CD14-positive monocyte (primary cell): ENCODE measurements at places on chromosomes 16 and 17. TPM values are rescaled to one million over a fixed set of nuclear protein-coding genes. Genes with fewer than 3 reads are reported as not detected.
A peak's percentile ranks its signal among the peaks of the same experiment; 100 is the strongest.

NPB gene
- polyA plus RNA-seq: 0.08 TPM in 1 of 2 replicates, not detected in the other

CCDC154 gene
- not detected for polyA plus RNA-seq

DNA sequence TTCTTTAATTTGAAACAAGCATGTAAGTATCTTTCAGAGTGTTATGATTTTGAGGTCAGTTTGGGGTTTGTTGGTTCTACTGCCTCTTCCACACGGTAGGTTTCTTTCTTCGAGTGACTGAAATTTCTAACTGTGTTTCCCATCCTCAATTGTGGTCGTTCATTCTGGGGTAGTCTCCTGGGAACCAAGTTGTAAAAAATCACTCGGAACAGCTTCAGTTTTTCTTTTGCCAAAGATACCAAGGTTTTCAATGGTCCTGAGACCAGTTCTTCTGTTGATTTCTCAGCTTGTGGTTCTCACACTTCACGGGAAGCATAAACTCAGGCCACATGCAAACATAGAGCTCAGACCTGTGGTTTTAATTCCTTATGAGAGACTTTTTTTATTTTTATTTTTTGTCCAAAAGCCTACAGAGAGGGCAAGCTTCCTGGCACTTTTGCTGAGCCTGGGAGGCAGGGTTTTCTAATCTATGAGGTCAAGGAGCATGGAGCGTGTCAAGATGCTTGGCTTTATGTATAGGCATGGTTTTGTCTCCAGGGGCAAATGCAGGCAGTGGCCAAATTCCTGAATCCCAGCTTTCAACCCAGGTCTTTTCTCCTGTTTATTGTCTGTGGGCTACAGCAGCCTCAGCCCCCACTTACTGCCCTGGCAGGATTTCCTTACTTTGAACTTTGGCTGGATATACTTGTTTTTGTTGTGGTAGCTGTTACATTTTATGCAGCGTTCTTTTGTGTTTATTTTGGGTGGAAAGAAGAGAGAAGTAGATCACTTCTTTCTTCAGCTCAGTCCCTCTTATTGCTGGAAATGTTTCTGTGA lies 32.9 kb downstream of the HS3ST3A1 start:
- DNase-seq: no peak

DNA sequence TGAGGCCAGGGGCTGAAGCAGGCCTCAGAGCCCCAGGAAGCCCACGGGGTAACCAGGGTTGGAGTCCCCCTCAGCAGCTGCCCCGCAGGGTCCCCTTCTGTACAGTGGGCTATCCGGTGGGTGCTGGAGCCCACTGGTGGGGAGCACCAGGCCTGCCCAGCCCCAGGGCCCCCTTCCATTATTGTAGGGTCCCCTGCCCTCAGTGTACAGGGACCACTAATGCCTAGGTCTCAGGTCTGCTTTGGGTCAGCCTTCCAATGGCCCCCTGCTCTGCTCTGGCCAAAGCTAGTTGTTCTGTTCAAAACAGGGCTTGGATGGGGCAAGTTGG lies 1.1 kb downstream of the ADAM11 start:
- no peak for DNase-seq

NPIPA2 gene
- 0.98 and 2.0 TPM in 2 replicates for polyA plus RNA-seq

DNA sequence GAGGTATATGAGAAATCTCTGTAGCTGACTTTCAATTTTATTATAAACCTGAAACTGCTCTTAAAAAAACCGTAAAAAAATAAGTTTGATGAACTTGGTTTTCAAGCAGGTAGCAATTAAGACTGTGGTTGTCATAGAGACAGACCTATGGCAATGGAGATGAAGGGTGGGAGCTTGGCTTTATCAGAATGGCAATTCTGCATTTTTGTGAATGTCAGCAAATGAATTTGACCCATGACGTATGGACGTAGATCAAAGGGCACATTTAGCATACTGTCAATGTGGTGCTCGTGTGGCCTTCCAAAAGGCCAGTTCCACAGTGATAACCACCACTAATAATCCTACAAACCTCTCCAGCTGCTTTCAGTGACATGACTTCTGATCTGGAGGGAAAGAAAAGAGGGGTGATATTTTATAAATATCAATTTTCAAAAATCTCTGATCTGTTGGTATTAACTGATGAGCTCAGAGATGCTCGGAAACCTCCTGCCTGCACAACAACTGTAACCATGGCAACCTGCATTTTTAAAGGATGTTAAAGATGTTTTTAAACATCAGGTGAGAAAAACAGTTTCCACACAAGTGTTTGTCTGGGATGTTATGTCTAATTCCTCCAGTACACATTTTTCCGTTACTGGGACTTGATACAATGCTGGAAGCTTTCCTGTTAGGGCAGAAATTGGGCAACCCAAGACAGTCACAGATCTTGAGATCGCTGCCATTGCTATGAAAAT lies 533.7 kb downstream of the CDH13 start:
- DNase-seq: no peak

TP53TG3F gene
- polyA plus RNA-seq: not detected

DNA sequence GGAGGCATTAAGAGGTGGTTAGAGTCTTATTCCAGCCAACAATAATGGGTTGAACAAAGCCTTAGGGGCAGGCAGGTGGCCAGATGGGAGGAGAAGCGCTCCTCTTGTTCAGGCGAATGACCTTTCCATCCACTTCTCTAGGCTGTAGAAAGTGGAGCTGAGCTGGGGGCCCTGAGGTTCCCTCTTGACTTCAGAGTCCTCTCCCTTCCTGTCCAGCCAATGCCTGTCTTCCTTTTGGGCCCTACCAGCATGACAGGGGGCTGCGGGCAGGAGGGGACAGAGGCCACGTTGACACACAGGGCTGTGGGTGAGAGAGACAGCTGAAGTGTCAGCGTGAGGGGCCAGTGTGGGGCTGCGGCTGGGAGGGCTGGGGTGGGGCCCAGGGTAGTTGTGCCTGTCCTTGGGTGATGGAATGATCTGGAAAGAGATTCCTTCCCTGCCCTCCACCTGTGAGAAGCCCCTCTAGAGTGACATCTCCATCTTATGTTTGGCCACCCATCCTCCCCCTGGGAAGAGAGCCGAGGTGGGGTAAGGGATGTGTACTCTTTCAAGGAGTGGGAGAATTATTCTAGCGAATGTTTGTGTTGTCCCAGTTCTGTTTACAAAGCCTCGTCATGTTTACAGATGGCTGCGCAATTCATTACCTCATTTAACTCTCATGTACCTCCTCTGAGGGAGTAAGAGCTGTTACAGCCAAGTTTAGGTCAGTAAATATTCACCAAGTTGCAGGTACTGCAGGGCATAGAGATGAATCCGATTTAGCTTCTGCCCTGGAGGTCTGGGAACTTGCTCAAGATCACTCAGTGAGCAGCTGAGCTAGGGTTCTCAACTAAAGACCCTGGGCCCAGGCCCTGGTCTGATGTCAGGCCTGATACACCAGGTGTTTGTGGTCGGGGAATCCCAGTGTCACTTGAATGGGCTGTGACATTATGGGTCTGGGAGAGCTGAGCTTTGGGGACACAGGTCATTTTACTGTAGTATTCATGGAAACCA lies 3.3 kb downstream of the ERBB2 start:
- no peak for DNase-seq

CD300C gene
- 93.1 TPM for polyA plus RNA-seq

DNA sequence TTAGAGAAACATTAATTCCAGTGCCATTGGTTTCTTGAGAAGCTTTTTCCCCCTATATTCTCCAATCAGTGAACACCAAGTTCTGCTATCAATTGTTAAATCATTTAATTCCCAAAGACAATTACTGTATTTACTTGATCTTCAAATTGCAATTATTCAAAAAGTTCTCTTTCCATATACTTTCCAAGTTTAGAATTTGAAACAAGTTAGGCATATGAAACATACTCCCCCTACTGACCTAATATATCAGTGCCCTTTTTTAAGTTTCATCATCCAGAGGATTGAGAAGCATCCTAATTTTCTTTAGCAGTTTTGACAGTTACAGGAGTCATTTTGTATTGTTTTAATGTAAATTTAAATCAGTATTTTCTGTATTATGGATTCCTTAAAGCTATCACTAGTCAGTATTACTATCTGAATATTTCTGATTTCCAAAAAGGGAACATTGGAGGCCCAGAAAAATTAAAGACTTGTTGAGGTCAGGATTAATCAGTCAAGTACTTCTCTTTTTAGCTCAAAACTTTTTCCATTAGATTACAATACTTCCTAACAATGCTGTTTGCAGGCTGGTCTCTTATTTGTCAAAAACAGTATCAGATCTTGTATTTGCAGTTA lies 16.3 kb downstream of the MEIOC start:
- peak; percentile 9 for DNase-seq

DNA sequence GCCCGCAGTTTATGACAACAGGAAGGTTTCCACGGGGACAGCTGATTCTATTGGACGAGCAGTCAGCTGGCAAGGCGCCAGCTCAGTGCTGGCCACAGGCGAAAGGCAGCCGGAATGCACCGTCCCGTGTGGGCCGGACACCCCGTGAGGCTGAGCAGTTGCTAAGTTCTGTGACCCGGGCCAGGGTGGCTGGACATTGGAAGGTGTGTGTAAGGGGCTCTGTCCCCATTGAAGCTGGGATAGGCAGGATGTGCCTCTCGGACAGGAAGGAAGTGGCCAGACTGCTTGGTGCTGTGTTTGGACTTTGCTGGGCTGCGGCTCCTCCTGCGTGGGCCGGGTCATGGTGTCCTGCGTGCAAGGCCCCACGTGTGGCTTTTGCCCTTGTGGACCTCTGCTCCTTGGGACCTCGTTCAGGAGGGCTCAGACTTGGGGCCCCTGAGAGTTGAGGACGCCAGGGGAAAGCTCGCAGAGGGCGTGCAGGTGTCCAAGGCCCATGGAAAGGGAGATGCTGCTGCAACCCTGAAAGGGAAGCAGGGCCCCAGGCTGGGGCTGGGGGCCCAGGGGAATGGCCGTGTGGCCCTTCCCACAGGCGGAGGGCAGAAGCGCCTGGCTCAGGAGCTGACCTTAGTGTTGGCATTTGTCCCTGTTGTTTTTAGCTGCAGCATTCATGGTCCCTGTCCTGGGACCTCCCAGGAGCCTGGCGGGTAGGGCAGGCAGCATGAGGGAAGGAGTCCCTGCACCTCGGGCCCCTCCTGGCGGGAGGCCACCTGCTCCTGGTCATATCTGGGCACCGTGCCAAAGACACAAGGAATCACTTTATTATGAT lies 10.0 kb downstream of the BAIAP2 start:
- no peak for DNase-seq

DNA sequence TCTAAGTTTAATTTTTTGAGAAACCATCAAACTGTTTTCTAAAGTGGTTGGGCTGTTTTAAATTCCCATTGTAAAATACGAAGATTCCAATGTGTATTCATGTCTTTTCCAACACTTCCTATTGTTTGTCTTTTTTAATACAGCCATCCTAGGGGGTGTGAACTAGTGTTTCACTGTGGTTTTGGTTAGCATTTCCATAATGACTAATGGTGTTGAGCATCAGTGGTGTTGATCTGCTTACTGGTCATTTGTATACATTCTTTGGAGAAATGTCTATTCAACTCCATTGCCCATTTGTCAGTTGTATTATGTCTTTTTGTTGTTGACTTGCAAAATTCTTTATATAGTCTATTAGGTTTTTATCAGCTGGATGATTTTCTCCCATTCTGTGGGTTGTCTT lies 239.2 kb upstream of the AXIN2 start:
- DNase-seq: no peak

AXIN2 gene
- polyA plus RNA-seq: not detected

- no peak for DNase-seq
Measured at GRCh38 chr17:74750327-74751069, 2.1 kb downstream of the NHERF1 start.

- no peak for DNase-seq
Measured at GRCh38 chr17:61591930-61592329, 911 bp upstream of the NACA2 start.

KRT9 gene
- polyA plus RNA-seq: not detected

ITGB4 gene
- 0.09 and 0.28 TPM in 2 replicates for polyA plus RNA-seq

DNA sequence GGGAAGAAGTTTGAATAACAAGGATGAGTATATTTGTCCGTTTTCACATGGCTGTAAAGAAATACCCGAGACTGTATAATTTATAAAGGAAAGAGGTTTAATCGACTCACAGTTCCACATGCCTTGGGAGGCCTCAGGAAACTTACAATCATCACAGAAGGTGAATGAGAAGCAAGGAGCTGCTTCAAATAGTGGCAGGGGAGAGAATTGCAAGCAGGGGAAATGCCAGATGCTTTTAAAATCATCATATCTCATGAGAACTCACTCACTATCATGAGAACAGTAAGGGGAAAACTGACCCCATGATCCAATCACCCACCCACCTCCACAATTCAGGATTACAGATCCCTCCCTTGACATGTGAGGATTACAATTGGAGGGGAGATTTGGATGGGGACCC lies 212.8 kb upstream of the CDH8 start:
- DNase-seq: no peak

GRCh38 chr17:80182118-80182844 lies 12.5 kb downstream of the CARD14 start:
- DNase-seq: no peak

DNA sequence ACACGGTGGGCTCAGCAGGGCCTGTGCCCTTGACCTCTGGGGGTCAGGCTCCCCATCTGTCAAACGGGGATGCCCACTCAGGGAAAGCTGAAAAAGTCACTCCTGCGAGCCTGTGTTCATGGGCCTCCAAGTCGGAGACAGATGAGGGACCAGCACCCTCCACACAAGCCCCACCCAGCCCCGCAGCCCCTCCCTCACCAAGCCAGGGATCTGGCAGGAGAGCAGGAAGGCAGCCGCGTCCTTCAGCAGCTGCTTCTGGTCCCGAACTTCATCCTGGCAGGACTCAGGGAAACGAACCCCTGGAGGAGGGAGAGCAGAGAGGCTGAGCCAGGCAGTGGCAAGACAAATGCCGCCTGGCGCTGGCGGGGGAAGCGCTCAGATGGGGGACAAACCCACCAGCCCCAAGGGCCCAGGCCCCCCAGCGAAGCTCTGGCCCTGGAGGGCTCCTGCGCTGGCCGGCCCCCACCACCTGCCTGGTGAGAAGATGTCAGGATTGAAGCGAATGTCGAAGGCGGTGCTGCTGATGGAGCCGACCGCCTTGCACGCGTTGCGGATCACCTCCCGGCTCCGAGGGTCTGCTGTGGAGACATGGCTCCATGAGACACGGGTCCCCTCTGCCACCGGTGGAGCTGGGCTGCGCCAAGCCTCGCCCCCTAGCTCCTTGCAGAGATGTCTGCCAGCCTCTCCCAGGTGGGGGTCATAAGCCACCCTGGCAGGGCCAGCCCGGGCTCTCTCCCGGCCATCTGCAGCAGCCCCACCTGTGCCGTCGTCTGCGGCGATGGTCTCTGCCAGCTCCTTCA lies 15.4 kb downstream of the CLUH start:
- DNase-seq: no peak

DNA sequence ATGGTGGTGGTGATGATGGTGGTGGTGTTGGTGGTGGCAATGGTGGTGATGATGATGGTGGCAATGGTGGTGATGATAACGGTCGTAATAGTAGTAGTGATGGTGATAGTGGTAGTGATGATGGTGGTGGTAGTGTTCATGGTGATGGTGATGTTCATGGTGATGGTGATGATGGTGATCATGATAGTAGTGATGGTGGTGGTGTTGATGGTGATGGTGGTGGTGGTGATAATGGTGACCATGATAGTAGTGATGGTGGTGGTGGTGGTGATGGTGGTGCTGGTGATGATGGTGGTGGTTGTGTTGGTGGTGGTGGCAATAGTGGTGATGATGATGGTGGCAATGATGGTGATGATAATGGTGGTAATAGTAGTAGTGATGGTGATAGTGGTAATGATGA lies 68.0 kb downstream of the SOX9 start:
- no peak for DNase-seq
